ENCODE measurements at places on chromosomes 1 and 21. TPM values are rescaled to one million over a fixed set of nuclear protein-coding genes. Genes with fewer than 3 reads are reported as not detected.

GRCh38 chr1:6634371-6635052, 9.8 kb downstream of the THAP3 start:
- no peak overlapping the region for H3K27ac ChIP-seq
- DNase-seq = peak; percentile 73
- H3K36me3 ChIP-seq = peaks cover 98% of the 10 kb centered on the region
- H3K27me3 ChIP-seq = no peaks in the 10 kb centered on the region
- no peak overlapping the region for H3K4me3 ChIP-seq
- no peaks in the 10 kb centered on the region for H3K4me1 ChIP-seq

DNA sequence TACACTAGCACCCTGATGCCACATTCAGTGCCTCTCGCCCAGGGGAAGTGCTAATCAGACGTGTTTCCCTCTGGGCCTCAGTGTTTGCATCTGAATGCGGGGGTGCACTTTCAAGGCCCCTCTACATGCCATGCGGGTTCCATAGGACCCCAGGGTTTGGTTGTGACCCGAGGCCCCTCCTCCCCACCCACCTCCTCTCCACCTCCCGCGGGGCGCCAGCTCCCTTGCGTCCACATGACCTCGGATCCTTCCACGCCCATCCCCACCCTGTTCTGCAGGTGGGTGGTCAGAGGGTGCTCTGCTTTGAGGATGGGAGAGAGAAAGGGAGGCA, 5.1 kb upstream of the RUNX3 start:
- peaks cover 21% of the 10 kb centered on the region for H3K4me1 ChIP-seq
- peaks cover 58% of the 10 kb centered on the region for H3K27me3 ChIP-seq
- no peak for DNase-seq

DNA sequence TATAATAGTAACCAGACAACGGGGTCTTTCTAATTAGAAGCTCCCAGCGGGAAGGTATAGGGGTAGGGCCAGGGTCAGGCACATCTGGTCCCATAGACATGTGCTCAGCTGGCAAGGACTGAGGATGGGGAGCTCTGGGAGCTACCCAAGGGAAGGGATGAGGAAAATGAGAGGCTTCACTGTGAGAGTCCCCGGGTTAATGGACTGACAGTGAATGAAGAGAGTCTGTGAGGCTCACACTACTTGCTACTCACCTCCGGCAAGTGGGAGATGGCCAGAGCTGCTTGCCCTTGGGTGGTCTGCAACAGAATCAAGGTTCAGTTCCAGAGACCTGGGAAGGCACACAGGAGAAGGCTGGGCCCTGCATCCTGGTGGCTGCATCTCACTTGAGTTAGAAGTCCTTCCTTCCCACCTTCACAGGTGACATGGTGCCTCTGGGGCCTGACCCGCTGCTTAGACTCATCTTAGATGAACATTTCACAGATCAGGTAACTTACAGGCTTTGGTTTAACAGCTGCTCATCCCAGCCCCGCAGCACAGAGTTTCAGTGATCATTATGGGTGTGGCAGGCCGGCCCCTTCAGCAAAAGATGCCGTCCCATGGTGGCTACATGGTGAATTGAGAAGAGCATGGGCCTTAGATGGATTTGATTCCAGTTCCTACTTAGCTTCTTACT, 31.7 kb downstream of the EIF2D start:
- peaks cover 27% of the 10 kb centered on the region for H3K36me3 ChIP-seq
- peak overlapping the region; percentile 74 for H3K27ac ChIP-seq
- no peaks in the 10 kb centered on the region for H3K27me3 ChIP-seq
- DNase-seq = no peak

GRCh38 chr21:39452207-39452969, 618 bp downstream of the SH3BGR start:
- peak overlapping the region; percentile 40 for H3K4me3 ChIP-seq
- H3K27me3 ChIP-seq = no peaks in the 10 kb centered on the region
- peak overlapping the region; percentile 31 for H3K27ac ChIP-seq

DNA sequence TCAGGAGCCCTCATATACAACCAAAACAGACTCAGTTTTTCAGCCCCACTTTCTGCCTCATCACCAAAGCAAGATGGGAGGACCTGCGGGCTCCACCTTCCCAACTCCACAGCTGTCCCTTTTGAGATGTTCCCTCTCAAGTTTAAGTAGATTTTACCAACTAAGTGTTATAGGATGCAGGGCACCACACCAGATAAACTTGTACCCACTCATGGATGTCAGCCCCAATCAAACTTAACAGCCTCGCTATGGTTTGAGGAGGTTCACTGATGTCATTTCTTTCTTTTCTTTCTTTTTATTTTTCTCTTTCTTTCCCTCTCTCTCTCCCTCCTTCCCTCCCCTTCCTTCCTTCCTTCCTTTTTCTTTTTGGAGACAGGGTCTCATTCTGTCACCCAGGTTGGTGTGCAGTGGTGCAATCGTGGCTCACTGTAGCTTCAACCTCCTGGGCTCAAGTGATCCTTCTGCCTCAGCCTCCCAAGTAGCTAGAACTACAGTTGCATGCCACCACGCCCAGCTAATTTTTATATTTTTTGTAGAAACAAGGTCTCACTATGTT, 13.4 kb downstream of the CD58 start:
- no peak for DNase-seq
- H3K4me1 ChIP-seq = peaks cover 59% of the 10 kb centered on the region
- H3K4me3 ChIP-seq = no peak overlapping the region
- no peak overlapping the region for H3K27ac ChIP-seq
- H3K36me3 ChIP-seq = no peaks in the 10 kb centered on the region
- H3K27me3 ChIP-seq = no peaks in the 10 kb centered on the region

- no peak overlapping the region for H3K4me3 ChIP-seq
- no peaks in the 10 kb centered on the region for H3K4me1 ChIP-seq
- H3K36me3 ChIP-seq = peaks cover 56% of the 10 kb centered on the region
Measured at GRCh38 chr21:43983390-43983789, 28.7 kb upstream of the TRAPPC10 start.

GRCh38 chr1:47793563-47793962, 203.6 kb downstream of the TRABD2B start:
- no peaks in the 10 kb centered on the region for H3K4me1 ChIP-seq
- H3K36me3 ChIP-seq = no peaks in the 10 kb centered on the region
- no peaks in the 10 kb centered on the region for H3K27me3 ChIP-seq
- no peak overlapping the region for H3K27ac ChIP-seq
- DNase-seq = no peak

- DNase-seq = no peak
- H3K4me1 ChIP-seq = no peaks in the 10 kb centered on the region
- H3K36me3 ChIP-seq = no peaks in the 10 kb centered on the region
- H3K27ac ChIP-seq = no peak overlapping the region
- H3K4me3 ChIP-seq = no peak overlapping the region
Measured at GRCh38 chr1:4562321-4562720, 92.1 kb upstream of the AJAP1 start.

DNA sequence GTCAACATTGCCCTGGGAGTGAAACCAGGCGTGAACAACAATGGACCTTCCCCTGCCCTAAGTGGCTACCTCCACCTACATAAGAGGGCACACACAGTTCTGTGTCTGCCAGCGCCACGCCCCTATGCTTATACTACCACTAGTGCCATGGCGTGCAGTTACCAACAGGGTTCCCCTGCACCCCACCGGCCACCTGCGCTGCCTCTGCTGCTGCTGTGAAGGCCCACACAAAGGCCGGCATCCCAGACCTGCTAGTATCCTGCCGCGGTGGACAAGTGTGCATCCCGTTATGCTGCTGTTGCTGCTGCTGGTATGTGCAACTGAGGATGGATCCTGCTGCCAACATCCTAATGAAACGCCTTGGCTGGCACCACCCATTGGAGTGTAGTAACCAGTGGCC, 75.7 kb downstream of the INTS7 start:
- H3K4me3 ChIP-seq = no peak overlapping the region
- H3K27ac ChIP-seq = no peak overlapping the region
- no peaks in the 10 kb centered on the region for H3K4me1 ChIP-seq
- DNase-seq = no peak
- no peaks in the 10 kb centered on the region for H3K27me3 ChIP-seq

GRCh38 chr1:11053758-11054137, 6.1 kb downstream of the SRM start:
- peaks cover 5% of the 10 kb centered on the region for H3K4me1 ChIP-seq
- H3K4me3 ChIP-seq = no peak overlapping the region
- H3K36me3 ChIP-seq = peaks cover 27% of the 10 kb centered on the region

DNA sequence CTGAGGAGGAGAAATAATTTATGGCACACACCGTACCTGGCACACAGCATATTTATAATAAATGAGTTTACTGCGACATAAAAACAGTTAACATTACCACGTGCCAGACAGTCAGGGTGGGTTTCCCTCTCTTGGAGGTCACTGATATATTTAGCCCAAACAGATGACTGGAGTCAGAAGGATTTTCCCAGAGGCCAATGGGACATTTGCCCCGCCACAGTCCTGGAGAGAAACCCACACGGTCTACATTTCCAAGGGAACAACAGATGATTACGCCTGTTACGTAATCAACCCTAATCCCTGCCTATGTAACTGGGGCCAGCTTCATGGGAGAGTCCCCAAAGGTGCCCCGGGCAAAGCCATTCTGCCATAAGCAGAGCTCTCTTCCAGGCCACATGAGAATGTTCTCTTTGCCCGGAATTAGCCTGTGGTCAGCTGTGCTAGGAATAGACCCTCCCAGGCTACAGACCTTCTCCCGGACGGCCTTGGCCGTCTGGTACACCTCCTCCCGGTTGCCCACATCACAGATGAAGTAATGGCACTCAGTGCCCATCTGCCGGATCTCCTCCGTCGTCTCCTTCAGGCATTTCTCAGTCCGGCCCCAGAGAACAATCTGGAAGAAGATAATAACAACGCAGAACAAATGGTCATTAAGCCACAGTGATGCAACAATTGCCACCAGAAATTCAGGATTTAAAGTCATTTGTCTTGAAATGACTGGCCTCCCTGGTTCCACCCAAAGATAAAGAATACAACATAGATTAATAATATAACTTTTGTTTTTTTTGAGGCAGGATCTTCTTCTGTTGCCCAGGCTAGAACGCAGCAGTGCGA, 37.7 kb downstream of the DHRS3 start:
- no peak overlapping the region for H3K27ac ChIP-seq
- H3K4me1 ChIP-seq = no peaks in the 10 kb centered on the region
- peaks cover 66% of the 10 kb centered on the region for H3K36me3 ChIP-seq
- DNase-seq = no peak

GRCh38 chr1:186633116-186633515, 47.1 kb downstream of the PTGS2 start:
- H3K36me3 ChIP-seq = no peaks in the 10 kb centered on the region
- H3K27me3 ChIP-seq = no peaks in the 10 kb centered on the region
- no peak overlapping the region for H3K4me3 ChIP-seq
- no peak for DNase-seq

- H3K4me1 ChIP-seq = no peaks in the 10 kb centered on the region
- DNase-seq = no peak
- H3K27me3 ChIP-seq = no peaks in the 10 kb centered on the region
- no peaks in the 10 kb centered on the region for H3K36me3 ChIP-seq
Measured at GRCh38 chr1:209107535-209107934, 476.0 kb upstream of the CAMK1G start.

DNA sequence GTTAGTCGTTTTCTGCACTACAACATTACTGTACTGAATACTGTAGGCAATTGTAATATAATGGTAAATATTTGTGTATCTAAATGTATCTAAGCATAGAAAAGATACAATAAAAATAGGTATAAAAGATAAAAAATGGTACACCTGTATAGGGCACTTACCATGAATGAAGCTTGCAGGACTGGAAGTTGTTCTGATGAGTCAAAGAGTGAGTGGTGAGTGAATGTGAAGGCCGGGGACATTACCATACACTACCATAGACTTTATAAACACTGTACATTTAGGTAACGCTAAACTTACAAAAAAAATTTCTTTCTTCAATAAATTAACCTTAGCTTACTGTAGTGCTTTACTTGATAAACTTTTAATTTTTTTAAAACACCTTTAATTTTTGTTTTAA, 13.5 kb downstream of the OSBPL9 start:
- DNase-seq = no peak
- no peaks in the 10 kb centered on the region for H3K36me3 ChIP-seq
- no peaks in the 10 kb centered on the region for H3K27me3 ChIP-seq
- no peak overlapping the region for H3K4me3 ChIP-seq
- no peak overlapping the region for H3K27ac ChIP-seq

DNA sequence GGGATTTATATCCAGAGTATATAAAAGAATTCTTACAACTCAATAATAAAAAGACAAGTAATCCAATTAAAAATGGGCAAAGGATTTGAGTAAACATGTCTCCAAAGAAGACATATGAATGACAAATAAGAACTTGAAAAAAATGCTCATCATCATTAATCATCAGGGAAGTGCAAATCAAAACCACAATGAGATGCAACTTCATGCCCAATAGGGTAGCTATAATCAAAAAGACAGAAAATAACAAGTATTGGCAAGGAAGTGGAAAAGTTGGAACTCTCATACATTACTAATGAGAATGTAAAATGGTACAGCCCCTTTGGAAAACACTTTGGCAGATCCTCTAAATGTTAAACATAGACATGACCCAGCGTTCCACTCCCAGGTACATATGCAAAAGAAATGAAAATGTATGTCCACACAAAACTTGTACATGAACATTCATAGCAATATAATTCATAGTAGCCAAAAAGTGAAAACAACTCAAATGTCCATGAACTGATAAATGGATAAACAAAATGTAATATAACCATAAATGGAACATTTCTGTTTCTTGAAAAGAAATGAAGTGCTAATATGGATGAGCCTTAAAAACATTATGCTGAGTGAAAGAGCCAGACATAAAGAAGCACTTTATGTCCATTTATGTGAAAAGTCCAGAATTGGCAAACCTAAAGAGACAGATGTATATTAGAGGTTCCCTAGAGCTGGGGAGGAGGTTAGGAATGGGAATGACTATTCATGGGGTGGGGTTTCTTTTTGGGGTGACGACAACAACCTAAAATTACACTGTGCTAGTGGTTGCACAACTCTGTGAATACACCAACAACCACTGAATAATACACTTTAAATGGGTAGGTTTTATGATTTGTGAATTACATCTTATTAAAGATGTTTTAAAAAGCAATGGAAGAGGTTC, 259.7 kb downstream of the RHOU start:
- no peak overlapping the region for H3K27ac ChIP-seq
- no peaks in the 10 kb centered on the region for H3K36me3 ChIP-seq
- no peak overlapping the region for H3K4me3 ChIP-seq
- H3K4me1 ChIP-seq = peaks cover 18% of the 10 kb centered on the region

ELF3 gene
- 74.1 TPM for total RNA-seq

PTPN14 gene
- 34.1 TPM for total RNA-seq

CSF3R gene
- total RNA-seq = 214 TPM

CDC42BPA gene
- 40.3 TPM for total RNA-seq

PLXNA2 gene
- 83.9 TPM for total RNA-seq

MANEAL gene
- total RNA-seq = 4.9 TPM

OR2L13 gene
- total RNA-seq = not detected

Data from lower lobe of right lung (tissue), 2 donors.